ENCODE measurements at places on chromosomes 7 and 10. TPM values are rescaled to one million over a fixed set of nuclear protein-coding genes. Genes with fewer than 3 reads are reported as not detected.

DNA sequence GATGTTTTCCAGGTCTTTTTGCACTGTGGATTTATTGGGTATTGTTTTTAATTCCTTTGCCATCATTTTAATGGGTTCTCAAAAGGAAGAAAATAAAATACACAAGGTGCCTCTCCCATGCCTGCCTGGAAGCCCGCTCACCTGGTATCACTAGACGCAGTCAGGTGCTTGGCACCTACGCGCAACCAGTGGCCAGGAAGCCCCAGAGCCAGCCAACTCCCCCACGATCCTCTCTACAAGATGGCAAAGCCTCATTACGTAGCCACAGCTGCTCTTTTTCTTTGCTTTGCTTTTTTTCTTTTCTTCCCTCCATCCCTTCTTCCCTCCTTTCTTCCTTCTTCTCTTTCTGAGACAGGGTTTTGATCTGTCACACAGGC lies 34.3 kb downstream of the BAIAP2L1 start:
- no peak overlapping the region for H3K4me3 ChIP-seq
- peaks cover 3% of the 10 kb centered on the region for H3K4me1 ChIP-seq
- no peaks in the 10 kb centered on the region for H3K27me3 ChIP-seq
- H3K27ac ChIP-seq = no peak overlapping the region

GRCh38 chr10:121841862-121842261 lies 86.0 kb downstream of the ATE1 start:
- H3K27me3 ChIP-seq = no peaks in the 10 kb centered on the region
- no peak overlapping the region for H3K27ac ChIP-seq
- DNase-seq = no peak
- peaks cover 21% of the 10 kb centered on the region for H3K36me3 ChIP-seq
- no peak overlapping the region for H3K4me3 ChIP-seq

GRCh38 chr10:93820434-93820833 lies 62.7 kb downstream of the LGI1 start:
- H3K36me3 ChIP-seq = no peaks in the 10 kb centered on the region
- H3K27me3 ChIP-seq = no peaks in the 10 kb centered on the region
- no peak overlapping the region for H3K4me3 ChIP-seq
- peak overlapping the region; percentile 55 for H3K27ac ChIP-seq
- DNase-seq = peak; percentile 68
- peaks cover 9% of the 10 kb centered on the region for H3K4me1 ChIP-seq

GRCh38 chr10:132111121-132111731 lies 45.5 kb downstream of the JAKMIP3 start:
- H3K4me1 ChIP-seq = no peaks in the 10 kb centered on the region
- H3K27ac ChIP-seq = no peak overlapping the region
- peaks cover 4% of the 10 kb centered on the region for H3K27me3 ChIP-seq
- DNase-seq = no peak

- H3K4me1 ChIP-seq = no peaks in the 10 kb centered on the region
- H3K4me3 ChIP-seq = no peak overlapping the region
- H3K27me3 ChIP-seq = no peaks in the 10 kb centered on the region
- peak; percentile 20 for DNase-seq
- H3K27ac ChIP-seq = no peak overlapping the region
- H3K36me3 ChIP-seq = no peaks in the 10 kb centered on the region
Observed at GRCh38 chr7:140003913-140004382, 58.8 kb downstream of the PARP12 start.

- peaks cover 2% of the 10 kb centered on the region for H3K27me3 ChIP-seq
- no peak overlapping the region for H3K4me3 ChIP-seq
- DNase-seq = no peak
Observed at GRCh38 chr7:142443216-142444010, 185.6 kb upstream of the PRSS58 start.

GRCh38 chr7:137978464-137979237 lies 23.2 kb downstream of the CREB3L2 start:
- peaks cover 4% of the 10 kb centered on the region for H3K36me3 ChIP-seq
- no peak for DNase-seq
- no peak overlapping the region for H3K4me3 ChIP-seq
- peaks cover 10% of the 10 kb centered on the region for H3K4me1 ChIP-seq
- no peak overlapping the region for H3K27ac ChIP-seq

DNA sequence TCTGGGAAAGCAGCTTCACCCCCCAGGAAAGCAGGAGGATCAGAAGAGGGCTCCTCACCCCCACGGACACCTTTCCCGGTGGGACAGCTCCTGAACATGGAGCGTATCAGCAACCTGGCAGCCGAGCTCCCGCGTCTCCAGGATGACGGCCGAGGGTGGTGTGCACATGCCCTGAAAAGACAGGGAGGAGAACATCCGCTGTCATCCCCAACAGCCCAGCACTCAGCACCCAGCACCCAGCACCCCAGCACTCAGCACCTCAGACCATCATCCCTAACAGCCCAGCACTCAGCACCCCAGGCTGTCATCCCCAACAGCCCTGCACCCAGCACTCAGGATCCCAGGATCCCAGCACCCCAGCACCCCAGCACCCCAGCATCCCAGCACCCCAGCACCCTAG lies 3.9 kb upstream of the CFAP46 start:
- H3K36me3 ChIP-seq = no peaks in the 10 kb centered on the region
- H3K4me1 ChIP-seq = peaks cover 5% of the 10 kb centered on the region
- peaks cover 49% of the 10 kb centered on the region for H3K27me3 ChIP-seq
- H3K27ac ChIP-seq = no peak overlapping the region

GRCh38 chr7:148856891-148857290 lies 27.2 kb downstream of the EZH2 start:
- no peak overlapping the region for H3K27ac ChIP-seq
- H3K36me3 ChIP-seq = no peaks in the 10 kb centered on the region
- H3K4me1 ChIP-seq = no peaks in the 10 kb centered on the region

DNA sequence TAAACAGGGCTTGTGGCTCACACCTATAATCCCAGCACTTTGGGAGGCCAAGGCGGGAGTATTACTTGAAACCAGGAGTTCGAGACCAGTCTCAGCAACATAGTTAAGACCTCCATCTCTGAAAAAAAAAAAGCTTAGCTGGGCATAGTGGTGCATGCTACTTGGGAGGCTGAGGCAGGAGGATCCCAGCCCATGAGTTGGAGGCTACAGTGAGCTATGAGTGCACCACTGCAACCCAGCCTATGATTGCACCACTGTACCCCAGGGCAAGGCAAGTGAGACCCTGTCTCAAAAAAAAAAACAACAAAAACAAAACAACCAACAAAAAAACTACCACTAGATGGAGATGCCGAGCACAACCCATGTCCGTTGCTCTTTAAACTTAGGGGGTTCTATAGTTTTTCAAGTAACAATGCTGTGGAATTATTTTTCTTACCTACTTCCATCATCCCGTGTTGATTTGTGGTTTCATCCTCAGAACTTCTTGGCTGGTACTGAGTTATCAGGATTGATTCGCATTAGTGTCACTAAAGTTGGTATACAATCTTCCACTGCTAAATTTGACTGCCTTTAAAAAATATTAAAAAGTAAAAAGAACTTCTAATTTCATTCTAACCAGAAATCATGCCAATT lies 12.2 kb upstream of the REPIN1 start:
- H3K27me3 ChIP-seq = no peaks in the 10 kb centered on the region
- H3K4me3 ChIP-seq = no peak overlapping the region
- H3K36me3 ChIP-seq = no peaks in the 10 kb centered on the region
- H3K4me1 ChIP-seq = no peaks in the 10 kb centered on the region
- no peak overlapping the region for H3K27ac ChIP-seq

- H3K36me3 ChIP-seq = no peaks in the 10 kb centered on the region
- no peak overlapping the region for H3K27ac ChIP-seq
- no peaks in the 10 kb centered on the region for H3K4me1 ChIP-seq
- no peak overlapping the region for H3K4me3 ChIP-seq
- DNase-seq = no peak
Observed at GRCh38 chr10:62844280-62845011, 28.3 kb upstream of the EGR2 start.

DNA sequence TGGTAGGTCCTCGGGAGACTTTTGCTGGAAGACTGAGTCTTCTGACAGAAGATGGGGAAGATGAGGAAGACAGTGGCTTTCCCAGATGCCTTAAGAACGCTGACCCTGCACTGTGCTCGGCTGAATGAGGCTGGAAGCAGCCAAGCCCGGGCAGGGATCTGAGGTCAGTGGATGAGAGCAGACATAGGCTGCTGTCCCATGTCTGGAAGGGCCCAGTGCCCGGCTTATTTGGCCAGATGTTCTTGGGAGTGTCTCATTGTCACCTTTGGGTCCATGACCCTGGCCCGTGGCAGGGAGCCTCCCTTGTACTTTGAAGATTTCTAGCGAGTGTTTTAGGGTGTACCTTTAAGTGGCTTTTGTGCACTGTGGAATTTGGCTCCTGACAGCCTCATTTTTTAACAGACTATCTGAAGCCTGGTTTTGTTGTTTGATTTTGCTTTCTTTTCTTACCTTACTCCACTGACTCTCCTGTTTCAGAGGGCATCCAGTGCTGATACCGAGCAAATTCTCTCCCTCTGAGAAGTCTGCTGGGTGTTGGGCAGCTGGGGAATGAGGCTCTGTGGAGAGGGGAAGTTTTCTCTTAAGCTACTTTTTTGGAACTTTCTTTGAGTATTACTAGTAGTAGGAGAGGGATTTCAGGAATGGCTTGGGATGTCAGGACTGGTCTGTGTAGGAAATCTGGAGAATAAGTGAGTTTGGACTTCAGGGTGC lies 61.4 kb downstream of the CREB5 start:
- peaks cover 16% of the 10 kb centered on the region for H3K27me3 ChIP-seq
- no peaks in the 10 kb centered on the region for H3K36me3 ChIP-seq
- H3K4me3 ChIP-seq = no peak overlapping the region
- DNase-seq = no peak
- H3K4me1 ChIP-seq = no peaks in the 10 kb centered on the region
- no peak overlapping the region for H3K27ac ChIP-seq

GRCh38 chr7:140653319-140654108 lies 12.9 kb upstream of the DENND2A start:
- H3K4me1 ChIP-seq = peaks cover 3% of the 10 kb centered on the region
- H3K4me3 ChIP-seq = no peak overlapping the region
- DNase-seq = peak; percentile 64
- H3K27me3 ChIP-seq = no peaks in the 10 kb centered on the region
- H3K36me3 ChIP-seq = no peaks in the 10 kb centered on the region
- H3K27ac ChIP-seq = no peak overlapping the region

- H3K4me1 ChIP-seq = no peaks in the 10 kb centered on the region
- H3K27ac ChIP-seq = no peak overlapping the region
- DNase-seq = no peak
- no peaks in the 10 kb centered on the region for H3K36me3 ChIP-seq
Observed at GRCh38 chr7:70660154-70660818, 471.7 kb upstream of the GALNT17 start.

- H3K27ac ChIP-seq = no peak overlapping the region
- no peak for DNase-seq
- H3K27me3 ChIP-seq = peaks cover 41% of the 10 kb centered on the region
- H3K36me3 ChIP-seq = no peaks in the 10 kb centered on the region
Observed at GRCh38 chr7:69908454-69908853, 310.2 kb downstream of the AUTS2 start.

GRCh38 chr7:83362871-83363550 lies 200.3 kb upstream of the PCLO start:
- no peak for DNase-seq
- H3K27ac ChIP-seq = no peak overlapping the region
- H3K27me3 ChIP-seq = no peaks in the 10 kb centered on the region
- H3K4me1 ChIP-seq = no peaks in the 10 kb centered on the region
- H3K36me3 ChIP-seq = no peaks in the 10 kb centered on the region

- no peaks in the 10 kb centered on the region for H3K4me1 ChIP-seq
- no peak overlapping the region for H3K4me3 ChIP-seq
- no peaks in the 10 kb centered on the region for H3K27me3 ChIP-seq
- DNase-seq = no peak
Observed at GRCh38 chr10:114024876-114025610, 18.6 kb upstream of the ADRB1 start.

DNA sequence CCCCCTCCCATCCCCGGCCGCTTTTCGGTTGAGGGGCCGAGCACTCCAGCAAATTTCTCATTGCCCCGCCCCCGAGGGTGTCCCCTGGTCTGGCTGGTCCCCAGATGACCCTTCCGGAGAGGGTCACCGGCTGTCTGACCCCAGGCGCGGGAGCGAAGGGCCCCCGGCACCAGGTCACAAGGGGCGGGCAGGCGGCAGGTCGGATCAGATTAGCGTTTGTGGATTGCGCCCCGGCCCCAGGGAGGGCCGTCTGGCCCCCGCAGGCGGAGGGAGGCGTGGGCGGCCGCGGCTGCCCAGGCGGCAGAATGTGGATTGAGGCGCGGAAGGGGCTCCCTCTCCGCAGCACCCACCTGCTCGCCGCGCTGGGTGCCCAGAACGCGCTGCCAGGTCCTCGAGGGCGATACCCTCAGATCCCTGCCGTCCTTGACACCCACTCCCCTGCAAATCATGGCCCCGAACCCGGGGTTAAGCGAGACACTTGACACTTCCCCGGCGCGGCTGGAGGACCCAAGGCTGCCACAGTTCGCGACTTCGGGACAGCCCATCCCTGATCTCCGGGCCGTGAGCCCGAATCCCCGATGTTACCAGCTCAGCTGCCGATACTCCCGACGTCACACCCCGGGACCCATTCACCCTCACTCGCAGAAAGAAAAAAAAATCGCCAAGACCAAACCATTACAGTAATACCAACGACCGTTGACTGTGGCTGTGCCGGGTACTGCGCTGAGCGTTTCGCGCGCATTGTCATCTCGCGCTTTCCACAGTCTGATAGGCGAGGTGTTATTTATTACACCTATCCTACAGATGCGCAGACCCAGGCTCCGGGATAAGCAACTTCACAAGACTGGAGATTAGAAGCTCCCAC lies 953 bp downstream of the NODAL start:
- peaks cover 31% of the 10 kb centered on the region for H3K4me1 ChIP-seq
- no peak overlapping the region for H3K4me3 ChIP-seq
- no peak for DNase-seq
- H3K27me3 ChIP-seq = peaks cover 45% of the 10 kb centered on the region

DNA sequence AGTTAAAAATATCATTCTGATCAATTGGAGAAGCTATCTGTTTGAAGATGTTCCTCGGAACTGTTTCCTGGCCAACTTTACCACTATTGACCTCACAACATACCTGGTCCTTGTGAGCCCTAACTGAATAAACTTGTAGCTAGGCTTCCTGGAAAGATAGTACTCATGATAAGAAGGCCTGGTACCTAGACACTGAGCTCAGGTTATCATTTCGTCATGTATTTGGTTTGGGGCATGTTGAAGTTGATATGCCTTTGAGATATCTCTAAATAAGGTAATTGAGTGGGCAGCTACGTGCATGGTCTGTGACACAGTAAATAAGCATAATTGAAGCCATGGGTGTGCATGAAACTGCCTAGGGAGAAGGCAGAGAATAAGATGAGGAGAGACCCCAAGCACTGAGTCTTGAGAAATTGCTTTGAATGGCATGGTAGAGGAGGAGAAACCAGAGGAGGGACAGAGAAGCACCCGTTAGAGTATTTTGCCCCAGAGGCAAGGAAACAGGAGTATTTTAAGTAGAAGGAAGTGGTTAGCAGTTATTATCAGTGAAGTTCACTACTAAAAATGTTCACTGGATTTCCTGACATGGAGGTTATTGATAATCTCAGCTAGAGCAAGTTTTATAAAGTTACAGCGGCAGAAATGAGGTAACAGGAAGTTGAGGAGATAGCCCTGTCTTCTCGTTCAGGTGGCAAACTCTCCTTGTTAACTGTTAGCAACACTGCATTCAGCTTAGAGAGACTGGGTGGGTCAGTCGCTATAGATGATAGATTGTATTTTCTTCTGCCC lies 55.6 kb downstream of the CC2D2B start:
- H3K4me3 ChIP-seq = no peak overlapping the region
- H3K27ac ChIP-seq = no peak overlapping the region
- H3K27me3 ChIP-seq = no peaks in the 10 kb centered on the region
- H3K36me3 ChIP-seq = no peaks in the 10 kb centered on the region

The GJD4 gene
- 0.09 TPM for polyA plus RNA-seq

The PPP1R3A gene
- 0.03 TPM for polyA plus RNA-seq

The ADAM12 gene
- 2.2 TPM for polyA plus RNA-seq

The CALCR gene
- 0.34 TPM for polyA plus RNA-seq

The APBB1IP gene
- polyA plus RNA-seq = 3.3 TPM

The KIF11 gene
- polyA plus RNA-seq = 12.5 TPM

The ALDH18A1 gene
- 209 TPM for polyA plus RNA-seq

The SPDYE6 gene
- 4.3 TPM for polyA plus RNA-seq

The SLC26A5 gene
- 0.09 TPM for polyA plus RNA-seq

The CLCN1 gene
- polyA plus RNA-seq = 1.6 TPM

The TRIM73 gene
- polyA plus RNA-seq = 4.8 TPM

The ATRNL1 gene
- polyA plus RNA-seq = 2.6 TPM

The GRK5 gene
- 38.8 TPM for polyA plus RNA-seq
